ENCODE measurements at places on chromosomes 12 and 14. TPM values are rescaled to one million over a fixed set of nuclear protein-coding genes. Genes with fewer than 3 reads are reported as not detected.

The CHURC1 gene
- 108 TPM for total RNA-seq

The CAND1 gene
- total RNA-seq = 79.1 TPM

The BDKRB2 gene
- 7.3 TPM for total RNA-seq

The PARPBP gene
- 0.83 TPM for total RNA-seq

The LMNTD1 gene
- total RNA-seq = 1.8 TPM

The GEMIN2 gene
- total RNA-seq = 19.1 TPM

The FAM181A gene
- total RNA-seq = not detected

The OR6C2 gene
- total RNA-seq = not detected

DNA sequence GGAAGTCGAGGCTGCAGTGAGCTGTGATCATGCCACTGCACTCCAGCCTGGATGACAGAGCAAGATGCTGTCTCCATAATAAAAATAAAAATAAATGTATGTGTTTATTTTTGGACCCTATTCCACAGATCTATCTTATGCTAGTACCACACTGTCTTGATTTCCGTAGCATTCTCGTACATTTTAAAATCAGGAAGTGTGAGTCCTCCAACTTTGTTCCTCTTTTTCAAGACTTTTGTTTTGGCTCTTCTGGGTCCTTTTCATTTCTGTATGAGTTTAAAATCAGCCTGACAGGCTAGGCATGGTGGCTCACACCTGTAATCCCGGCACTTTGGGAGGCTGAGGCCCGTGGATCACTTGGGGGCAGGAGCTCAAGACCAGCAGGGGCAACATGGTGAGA is 25.8 kb downstream of the DAO start:
- no peak for DNase-seq

DNA sequence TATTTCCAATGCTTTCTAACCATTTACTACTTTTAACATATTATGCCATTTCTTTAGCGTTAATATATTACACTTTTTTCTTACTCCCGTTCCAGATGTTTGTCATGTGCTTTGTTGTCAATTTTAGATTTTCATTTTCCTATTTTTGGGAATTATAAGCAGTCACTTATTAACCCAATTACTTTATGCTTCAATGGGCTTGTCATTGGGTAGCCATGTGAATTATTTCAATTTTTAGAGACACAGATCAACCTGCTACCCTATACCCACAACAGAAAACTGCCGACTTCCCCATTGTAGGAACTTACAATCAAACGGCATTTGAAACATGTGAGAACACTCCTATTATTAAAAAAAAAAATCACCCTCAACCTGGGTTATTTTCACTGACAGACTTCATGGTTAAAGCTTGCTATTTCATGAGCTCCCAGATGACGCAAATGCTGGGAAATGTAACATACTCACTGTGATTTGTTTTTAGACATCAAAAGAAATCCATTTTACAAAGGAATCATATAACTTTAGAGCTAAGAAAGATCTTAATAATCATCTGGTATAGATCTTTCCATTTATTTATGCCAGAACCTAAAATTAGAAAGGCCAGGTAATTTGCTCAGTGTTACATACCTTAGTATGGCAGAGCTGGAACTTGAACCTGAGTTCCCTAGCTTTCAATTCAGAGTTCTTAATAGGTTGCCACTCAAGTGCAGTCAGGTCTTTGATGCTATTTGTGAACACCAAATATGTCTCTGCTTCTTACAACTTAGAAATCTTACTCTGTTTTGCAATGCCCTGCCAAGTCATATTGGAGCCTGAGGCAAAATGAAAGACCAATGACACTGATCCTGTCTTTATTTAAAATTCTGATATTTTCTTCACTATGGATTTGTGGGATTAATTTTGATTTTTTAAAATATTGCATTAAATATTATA is 340.4 kb downstream of the RAD51B start:
- DNase-seq = no peak

DNA sequence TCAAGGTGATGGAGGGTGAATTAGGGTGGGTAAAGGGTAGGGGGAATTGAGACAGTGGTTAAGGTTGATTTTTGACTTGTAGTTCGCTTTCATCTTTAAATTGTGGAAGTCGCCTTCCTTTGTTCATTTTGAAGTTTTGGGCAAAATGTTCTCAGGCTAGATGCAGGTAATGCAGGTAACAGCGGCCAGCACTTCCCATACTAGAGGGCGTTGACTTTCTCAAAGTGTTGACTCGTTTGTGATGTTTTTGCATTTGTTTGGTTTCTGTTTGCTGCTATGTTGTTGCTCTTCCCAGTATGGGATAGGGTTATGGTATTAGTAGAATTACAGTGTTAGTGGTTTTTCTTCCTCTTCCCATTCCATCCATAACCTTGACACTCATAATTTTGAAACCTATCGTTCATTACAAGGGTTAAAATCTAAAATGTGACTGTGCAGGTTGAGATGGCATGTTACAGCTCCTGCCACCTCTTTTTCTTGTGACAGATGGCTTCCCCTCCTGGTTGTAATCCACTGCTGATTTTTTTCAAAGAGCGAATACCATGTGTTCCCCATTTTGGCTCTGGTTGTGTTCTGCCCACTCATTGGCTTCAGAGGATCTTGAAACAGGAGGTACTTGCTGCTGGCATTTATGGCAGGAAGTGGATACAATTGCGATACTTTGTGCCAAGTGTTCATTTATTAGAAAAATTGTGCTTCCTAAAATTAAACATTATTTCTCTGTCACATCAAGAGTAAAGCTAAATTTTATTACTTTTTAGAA is 57.1 kb downstream of the ERC1 start:
- no peak for DNase-seq

DNA sequence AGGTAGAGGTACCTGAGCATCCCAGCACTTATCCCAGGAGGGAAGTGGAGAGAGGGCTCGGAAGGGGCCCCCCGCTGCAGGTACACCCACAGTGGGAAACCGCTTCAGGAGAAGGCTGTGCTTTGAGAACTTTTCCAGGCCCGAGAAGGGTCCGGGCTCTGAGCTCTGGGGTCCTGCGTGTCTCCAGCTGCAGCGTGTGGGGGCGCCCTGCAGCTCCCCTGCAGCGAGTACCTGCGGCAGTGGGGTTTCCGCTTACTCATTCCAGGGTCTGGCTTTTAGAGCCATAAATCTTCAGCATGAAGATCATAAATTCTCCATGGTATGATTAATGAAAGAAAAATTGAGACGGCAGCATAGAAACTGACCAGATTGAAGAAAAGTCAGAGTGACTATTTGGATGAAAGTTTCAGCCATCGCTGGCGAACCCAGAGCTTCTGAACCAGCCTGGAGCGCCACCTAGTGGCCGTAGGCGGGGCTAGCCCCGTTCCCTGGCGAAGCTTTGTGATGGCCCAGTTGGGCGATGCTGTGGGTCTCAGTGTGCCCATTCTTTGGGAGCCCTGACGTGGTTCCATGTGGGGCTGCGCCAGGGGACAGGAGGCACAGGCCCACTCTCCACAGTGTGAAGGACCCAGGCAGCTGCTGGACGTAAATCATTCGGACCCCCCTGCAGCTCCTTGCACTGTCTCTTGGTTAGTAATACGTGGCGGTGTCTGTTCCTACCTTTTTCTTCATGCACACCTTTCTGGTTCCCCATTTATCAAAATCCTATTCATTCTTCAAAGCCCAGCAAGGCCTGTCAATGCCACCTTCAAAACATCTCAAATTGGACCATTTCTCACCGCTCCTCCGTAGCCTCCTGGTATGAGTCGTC is 198.2 kb downstream of the TSPAN9 start:
- DNase-seq = no peak

DNA sequence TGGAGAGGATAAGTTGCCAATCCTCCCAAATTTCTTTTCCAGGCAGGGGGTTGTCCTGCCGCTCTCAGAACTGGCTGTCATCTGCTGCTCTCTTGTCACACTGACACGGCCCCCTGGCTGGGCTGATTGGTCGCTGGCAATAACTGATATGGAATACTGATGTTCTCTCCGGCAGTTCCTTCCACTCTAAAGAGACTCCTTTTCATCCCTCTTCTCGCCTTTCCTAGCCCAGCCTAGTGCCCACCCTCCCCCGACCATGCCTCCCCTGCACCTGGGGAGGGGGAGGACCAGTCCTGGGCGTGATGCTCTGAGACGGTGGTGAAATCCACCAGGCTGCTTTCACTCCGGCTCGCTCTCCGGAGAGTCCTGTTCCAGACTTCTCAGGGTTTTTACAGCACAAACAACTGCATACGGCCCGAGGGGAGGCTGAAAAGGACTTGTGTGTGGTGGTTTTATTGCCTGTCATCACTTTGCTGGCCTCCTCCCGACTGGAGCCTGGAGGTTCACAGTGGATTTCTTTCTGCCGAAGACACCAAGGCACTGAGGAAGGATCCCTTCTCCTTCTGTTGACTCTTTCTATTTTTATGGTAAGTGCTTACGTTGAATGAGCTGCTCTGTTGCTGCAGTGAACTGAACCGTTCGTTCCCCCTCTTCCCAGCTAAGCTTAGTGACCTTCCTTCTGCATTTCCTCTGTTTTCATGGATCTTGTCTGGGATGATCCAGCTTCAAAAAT is at the start of gene ANO4:
ANO4 (plus strand) TSS at position 336 of the 733 bp plus-strand sequence. CDS start 107,010 bp downstream, outside the sequence.
- DNase-seq = no peak

- no peak for DNase-seq
Observed at GRCh38 chr14:104563742-104564615, 15.6 kb upstream of the C14orf180 start.

DNA sequence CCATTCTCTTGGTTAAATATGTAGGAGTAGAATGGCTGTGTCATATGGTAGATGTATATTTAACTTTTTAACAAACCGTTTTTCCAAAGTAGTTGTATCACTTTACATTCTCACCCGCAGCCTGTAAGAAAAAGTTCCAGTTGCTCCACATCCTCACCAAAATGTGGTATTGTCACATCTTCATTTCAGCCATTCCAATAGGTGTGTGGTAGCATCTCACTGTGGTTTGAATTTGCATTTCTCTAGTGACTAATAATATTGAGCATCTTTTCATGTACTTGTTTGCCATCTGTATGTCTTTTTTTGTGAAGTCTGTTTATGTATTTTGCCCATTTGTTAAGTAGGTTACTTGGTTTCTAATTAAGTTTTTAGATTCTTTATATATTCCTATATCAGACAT is 78.6 kb downstream of the TBK1 start:
- DNase-seq = no peak

GRCh38 chr14:24888532-24888931 is 161.4 kb downstream of the STXBP6 start:
- no peak for DNase-seq

DNA sequence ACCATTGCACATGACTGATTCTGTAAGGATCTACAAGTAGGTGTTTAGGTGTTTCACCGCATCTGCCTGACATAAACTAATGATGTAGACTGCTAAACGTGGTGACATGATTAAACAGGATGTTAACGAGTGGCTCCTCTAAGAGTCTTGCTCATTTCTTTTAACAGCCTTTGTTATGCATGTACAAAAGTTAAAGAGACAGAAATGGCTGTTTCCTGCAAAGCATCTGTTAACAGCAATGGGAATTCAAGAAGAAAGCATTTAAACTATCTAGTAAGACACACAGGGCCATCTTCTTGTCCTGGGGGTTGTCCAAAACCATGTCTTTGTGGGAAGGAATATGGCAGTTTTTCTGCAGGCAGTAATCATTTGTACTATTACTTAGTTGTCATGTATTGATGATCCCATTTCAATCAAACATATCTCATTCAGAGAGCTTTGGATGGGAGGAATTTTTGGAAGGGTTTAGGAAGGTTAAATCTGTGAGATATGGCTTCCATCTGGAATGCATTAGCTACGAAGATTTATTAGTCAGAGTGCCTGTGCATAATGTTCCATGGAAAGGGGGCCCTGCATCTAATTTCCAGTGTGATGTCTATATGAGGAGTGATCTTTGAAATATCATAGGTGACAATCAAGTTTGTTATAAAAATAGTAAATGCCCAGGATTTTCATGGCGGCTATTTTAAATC is 495.1 kb downstream of the EGLN3 start:
- no peak for DNase-seq

GRCh38 chr14:36901861-36902260 is 240.2 kb downstream of the PAX9 start:
- no peak for DNase-seq

DNA sequence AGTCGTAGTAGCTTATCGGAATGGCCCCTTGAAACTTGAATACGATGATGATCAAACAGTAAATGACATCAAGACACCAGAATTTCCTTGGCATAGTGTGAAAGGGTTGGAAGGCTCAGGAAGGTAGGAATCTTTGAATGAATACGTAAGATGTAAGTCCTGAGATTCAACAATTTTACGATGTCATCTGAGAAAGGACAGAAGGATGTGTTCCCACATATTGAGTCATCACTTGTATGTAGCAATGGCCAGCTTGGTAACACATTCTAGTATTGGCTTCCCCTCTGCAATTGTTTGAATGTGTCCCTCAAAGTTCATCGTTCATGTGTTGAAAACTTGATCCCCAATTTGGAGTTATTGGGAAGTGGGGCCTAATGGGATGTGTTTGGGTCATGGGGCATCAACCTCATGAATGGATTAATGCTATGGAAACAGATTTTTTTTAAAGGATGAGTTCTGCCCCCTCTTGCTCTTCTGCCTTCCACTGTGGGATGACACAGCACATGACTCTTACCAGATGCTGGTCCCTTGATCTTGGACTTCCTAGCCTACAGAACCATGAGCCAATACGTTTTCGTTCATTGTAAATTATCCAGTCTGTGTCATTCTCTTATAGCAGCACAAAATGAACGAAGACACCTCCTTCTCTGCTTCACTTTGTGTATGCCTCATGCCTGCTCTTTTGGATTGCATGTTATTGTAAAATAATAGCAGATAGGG is 284.6 kb downstream of the BCAT1 start:
- no peak for DNase-seq

GRCh38 chr12:26643532-26644315 is 189.3 kb downstream of the ITPR2 start:
- no peak for DNase-seq

DNA sequence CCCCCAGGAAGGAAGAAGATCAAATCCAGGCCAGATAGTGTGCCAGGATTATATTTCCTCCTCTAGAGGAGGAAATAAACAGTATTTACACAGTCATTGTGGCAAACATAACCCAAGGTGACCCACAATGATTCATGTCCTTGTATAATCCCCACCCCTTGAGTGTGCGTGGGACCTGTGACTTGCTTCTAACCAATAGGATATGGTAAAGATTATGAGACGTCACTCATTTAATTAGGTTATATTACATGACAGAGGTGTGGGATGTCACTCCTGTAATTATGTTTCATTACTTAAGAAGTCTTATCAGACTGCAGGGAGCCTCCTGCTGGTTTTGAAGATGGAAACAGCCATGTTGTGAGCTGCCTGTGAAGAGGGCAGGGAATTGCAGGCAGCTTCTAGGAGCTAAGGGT is 12.2 kb upstream of the CATSPERB start:
- DNase-seq = no peak
